GM12878 (cell line): ENCODE measurements at places on chromosomes 7 and 10. TPM values are rescaled to one million over a fixed set of nuclear protein-coding genes. Genes with fewer than 3 reads are reported as not detected.

DUSP5 gene
- total RNA-seq: 41.6 and 44.9 TPM in 2 replicates

SEPTIN7 gene
- 247 and 255 TPM in 2 replicates for total RNA-seq

GIMAP5 gene
- 4.5 and 5.6 TPM in 2 replicates for total RNA-seq

- no peak for DNase-seq
Observed at GRCh38 chr7:86790383-86790782, 146.7 kb downstream of the GRM3 start.

- no peak for DNase-seq
Observed at GRCh38 chr7:13165854-13166253, 478.4 kb downstream of the ARL4A start.

DNA sequence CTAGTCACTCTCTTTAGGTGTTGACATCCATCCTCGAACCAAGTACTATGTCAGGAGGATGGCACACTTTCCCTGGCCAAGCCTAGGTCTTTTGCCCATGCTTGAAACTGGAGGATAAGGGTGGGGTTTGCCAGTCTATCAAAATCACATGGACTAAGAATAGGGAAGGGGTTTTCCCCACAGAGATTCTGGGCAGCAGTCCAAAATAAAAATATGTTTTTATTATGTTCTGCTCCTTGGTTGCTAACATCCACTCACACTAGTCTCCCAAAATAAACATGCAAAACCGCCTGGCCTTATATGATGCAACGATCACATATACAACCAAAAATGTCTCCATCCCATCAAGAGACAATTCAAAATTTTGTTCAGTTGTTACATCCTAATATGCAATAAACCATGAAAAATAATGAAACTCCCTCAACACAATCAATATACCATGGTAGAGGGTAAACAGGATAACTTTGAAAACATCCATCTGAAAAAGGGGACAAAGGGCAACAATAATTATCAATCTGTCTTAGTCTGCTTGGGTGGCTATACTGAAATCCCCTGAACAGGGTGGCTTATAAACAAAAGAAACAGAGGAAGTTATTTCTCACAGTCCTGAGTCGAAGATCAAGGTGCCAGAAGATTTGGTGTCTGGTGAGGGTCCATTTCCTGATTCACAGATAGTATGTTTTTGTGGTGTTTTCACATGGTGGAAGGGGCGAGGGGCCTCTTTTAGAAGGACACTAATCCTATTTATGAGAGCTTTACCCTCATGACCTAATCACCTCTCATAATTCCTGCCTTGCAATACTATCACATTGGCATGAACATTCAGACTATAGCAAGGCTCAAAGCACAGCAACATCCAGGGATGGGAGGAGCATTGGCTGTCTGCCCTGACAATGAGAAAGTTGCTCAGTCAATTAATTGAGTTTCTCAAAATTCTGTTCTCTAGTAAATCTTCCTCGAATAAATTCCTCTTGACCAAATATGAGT lies 159.3 kb downstream of the ETV1 start:
- DNase-seq: no peak

UBN2 gene
- 5.3 and 8.5 TPM in 2 replicates for total RNA-seq

RET gene
- not detected in 2 replicates for total RNA-seq

GRCh38 chr7:98991141-98991540 lies 112.8 kb downstream of the TRRAP start:
- no peak for DNase-seq

- no peak for DNase-seq
Observed at GRCh38 chr7:83484266-83484665, 164.7 kb downstream of the SEMA3E start.

EMX2 gene
- not detected in 2 replicates for total RNA-seq

- DNase-seq: no peak
Observed at GRCh38 chr7:69889976-69890351, 291.7 kb downstream of the AUTS2 start.

DNA sequence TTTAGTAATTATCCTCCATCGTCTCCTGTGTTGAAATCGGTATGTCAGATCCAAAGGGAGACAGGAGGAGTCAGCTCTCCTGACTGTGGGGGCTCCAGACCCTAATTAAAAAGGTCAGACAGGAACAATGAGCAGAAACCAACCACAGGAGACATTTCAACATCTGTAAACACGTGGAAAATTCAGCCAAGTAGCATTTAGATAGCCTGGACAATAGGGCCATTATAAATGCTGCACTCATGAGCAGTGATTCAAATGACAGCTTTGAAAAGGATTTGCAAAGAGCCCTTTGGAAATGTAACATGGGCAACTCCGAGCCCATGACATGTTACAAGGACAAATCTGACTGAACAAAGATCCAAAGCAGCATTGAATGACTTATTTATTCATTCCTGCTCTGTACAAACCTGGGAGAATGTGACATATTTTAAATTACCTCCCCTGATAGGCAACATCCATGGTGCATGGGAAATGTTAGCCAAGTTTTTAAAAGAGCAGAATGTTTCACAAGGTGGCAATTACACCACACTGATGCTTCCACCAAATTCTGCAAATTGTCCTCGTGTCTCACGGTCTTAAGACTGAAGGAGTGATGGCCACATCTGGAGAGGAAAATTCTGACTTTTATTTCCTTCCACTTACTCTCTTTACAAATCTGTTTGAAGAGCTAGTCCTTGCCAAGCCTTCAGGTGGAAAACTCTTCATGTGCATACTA lies 113.3 kb upstream of the KMT2E start:
- DNase-seq: no peak

GRCh38 chr10:61271127-61271780 lies 181.9 kb downstream of the TMEM26 start:
- no peak for DNase-seq

DNA sequence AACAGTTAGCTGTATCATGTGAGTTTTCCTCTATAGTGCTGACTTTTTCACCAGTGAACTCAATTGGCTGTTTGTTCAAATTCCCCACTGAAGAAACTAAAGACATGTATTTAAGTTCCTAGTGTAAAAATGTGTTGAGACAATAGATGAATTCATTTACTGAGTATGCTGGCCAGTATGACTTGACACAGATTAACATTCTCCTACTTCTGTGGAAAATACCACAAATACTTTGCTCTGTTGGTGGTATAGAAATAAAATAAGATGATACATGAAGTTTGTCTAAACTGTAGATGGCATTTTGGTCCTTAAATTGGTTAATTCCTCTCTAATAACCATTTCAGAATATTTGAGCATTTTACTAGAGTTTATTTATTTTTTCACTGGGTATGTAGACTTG lies 227.7 kb upstream of the TEX47 start:
- no peak for DNase-seq

- no peak for DNase-seq
Observed at GRCh38 chr7:16637379-16637778, 8.2 kb downstream of the ANKMY2 start.

GRCh38 chr10:88459530-88459929 lies 123.6 kb downstream of the RNLS start:
- DNase-seq: no peak

- no peak for DNase-seq
Observed at GRCh38 chr7:150876817-150877526, 24.7 kb downstream of the AOC1 start.

UTF1 gene
- not detected in 2 replicates for total RNA-seq

DENND10 gene
- 21.5 and 26.6 TPM in 2 replicates for total RNA-seq

- no peak for DNase-seq
Observed at GRCh38 chr10:95214793-95215192, 20.8 kb downstream of the ACSM6 start.

PTN gene
- 0.16 TPM in 1 of 2 replicates, not detected in the other for total RNA-seq

DNA sequence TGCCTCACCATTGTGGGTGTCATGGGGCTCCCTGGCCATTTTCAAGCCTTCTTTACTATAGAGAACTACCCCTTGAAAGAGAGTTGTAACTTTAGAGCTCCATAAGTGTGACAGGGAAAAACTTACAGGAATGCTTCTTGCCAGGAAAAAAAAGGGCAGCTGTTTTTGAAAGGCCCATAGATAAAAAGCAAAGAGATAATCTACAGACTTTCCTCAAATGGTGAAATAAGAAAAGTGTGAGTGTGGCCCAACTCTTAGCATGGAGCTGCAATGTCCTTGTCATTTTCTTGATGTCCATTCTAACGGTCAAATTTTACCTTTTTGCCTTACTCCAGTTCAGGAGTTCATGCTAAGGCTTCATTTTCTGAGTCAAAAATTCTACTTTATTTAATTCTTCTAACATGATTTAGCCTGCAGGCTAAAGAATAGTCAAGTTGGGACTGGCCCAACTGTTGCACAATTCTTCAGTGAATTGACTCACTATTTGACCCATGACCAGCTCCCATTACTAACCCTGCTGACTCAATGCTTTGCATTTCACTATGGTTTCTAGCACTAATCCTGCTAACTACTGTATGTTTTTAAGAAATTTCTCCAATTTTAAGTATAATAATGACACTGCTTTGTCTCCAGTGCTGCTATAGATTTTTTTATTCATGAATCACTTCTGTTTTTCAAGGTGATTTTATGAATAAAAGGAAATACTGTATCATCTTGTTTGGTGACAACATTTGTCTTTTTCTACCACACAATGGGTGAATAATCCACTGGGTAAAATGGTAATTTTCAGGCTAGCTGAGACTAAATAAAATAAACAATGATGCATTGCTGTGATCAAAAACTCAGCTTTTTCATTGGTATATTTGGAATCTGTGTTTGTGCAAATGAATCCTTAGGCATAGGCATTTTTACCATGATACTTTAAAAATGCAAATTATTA lies 41.4 kb upstream of the SGCE start:
- no peak for DNase-seq

DNA sequence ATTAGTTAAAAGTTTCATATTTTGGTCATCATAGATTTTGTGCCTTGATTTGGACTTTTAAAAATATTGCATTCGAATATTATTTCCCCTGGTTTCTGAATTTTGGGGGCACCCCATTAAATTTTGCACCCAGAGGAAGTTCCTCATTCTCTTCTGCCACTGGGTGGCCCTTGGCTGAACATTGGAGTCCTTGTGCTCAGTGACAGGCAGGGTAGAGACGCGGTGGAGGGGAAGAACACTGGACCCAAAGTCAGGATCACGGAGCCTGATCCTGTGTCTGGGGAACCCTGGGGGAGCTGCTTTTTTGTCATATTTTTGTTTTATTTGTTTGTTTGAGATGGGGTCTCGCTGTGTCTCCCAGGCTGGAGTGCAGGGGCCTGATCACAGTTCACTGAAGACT lies 74.7 kb downstream of the MKI67 start:
- DNase-seq: no peak

CALHM3 gene
- 0.16 TPM in 1 of 2 replicates, not detected in the other for total RNA-seq

NOS3 gene
- 0.32 and 0.92 TPM in 2 replicates for total RNA-seq

KDM7A gene
- 0.95 and 1.5 TPM in 2 replicates for total RNA-seq

GRCh38 chr7:69795932-69796331 lies 197.7 kb downstream of the AUTS2 start:
- DNase-seq: no peak

USP54 gene
- total RNA-seq: 7.0 and 9.5 TPM in 2 replicates

- no peak for DNase-seq
Observed at GRCh38 chr7:157769086-157769485, 432.3 kb downstream of the DNAJB6 start.
